ENCODE measurements at places on chromosomes 2 and 18.

DNA sequence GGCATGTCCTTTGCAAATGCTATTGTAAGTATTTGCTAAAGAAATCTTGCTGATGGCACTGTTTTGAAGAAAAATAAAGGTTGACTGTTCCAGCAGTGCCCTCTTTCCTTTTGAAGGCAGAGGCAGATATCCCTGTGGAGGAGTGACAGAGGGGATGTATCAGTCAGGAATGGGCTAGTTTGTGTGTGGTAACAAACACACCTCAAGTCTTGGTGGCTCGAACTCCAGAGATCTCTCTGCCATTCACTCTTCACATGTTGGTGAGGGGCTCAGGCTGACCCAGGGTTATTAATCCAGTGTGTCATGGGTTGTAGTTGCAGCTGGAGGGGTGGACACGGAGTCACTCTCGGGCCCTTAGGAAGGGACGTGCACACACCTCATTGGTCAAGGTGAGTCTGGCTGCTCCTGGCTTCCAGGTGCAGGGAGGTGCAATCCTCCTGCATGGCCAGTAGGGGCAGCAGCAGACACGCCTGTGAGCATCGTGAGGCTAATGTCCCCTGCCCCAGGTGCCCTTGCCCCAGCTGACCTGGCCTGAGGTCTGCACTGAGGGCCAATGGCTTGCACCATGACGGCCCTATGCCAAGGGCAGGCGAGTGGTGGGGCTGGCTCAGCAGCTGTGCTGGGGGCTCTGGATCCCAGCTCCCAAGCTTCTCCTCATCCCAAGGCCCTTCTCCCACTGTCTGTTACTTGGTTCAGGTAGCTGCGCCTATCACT is 146.5 kb downstream of the ASB1 start:
- no peak for DNase-seq

GRCh38 chr2:124395961-124396360 is 370.9 kb downstream of the CNTNAP5 start:
- DNase-seq: no peak

GRCh38 chr2:238387332-238387731 is 39.4 kb upstream of the ASB1 start:
- DNase-seq: no peak

- DNase-seq: peak; percentile 40
Observed at GRCh38 chr2:232611559-232612218, 21.7 kb upstream of the EFHD1 start.

DNA sequence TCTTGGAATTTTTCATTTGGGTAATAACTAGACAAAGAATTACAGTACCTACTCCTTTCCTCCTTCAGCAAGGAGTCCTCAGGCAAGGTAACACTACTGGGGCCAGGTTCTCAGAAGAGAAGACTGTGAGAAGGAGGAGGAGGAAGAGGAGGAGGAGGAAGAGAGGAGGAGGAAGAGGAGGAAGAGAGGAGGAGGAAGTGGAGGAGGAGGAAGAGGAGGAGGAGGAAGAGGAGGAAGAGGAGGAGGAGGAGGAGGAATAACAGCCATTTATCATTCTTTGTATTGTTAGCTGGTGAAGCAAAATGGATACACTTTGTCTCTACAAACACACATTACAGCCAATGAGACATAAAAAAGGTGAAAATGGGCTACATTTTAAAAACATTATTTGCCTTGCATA is 32.9 kb upstream of the SLC25A52 start:
- no peak for DNase-seq

- no peak for DNase-seq
Observed at GRCh38 chr2:85975581-85975980, 86.8 kb upstream of the ST3GAL5 start.

DNA sequence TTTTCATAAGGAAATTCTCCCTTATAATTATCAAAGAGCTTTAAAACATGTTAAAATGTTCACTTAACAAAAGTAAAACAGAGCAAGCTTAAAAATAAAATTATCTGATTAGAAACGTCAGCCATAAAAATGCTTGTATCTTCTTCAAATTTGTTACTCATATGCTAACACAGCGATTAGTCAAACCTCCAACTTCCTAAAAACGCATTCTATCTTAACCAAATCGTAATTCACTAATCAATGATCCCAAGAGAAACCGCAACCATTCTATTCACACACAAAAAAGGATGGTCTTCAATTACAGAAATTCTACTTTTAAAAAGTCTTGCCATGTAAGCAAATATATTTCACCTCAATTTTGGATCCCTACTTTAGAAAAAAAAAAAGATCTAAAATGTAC is 1.9 kb downstream of the STK17B start:
- DNase-seq: no peak

DNA sequence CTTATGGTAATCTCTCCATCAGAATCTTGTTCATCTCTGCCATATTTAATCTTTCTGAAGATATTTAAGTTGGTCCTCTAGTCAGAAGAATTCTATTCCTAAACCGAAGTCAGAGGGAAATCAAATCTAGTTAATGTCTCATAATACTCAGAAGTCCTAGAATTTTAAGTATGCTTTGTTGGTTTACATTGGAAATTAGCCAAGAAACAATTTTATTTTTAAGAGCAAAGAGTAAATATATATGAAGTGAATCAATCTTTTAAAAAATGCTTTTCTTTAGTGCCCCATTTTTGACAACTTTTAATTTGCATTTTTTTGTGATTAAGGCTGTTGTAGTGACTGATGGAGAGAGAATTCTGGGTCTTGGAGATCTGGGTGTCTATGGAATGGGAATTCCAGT is 38.1 kb downstream of the ME2 start:
- no peak for DNase-seq

- no peak for DNase-seq
Observed at GRCh38 chr2:47003641-47004427, 88.2 kb upstream of the MCFD2 start.

DNA sequence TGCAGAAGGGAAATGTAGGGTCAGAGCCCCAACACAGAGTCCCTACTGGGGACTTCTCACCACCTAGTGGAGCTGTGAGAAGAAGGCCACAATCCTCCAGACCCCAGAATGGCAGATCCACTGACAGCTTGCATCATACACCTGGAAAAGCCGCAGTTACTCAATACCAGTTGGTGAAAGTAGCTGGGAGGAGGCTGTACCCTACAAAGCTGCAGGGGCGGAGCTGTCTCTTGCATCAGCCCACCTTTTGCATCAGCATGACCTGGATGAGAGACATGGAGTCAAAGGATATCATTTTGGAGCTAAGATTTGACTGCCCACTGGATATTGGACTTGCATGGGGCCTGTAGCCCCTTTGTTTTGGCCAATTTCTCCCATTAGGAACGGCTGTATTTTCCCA is 237.3 kb downstream of the CALCRL start:
- no peak for DNase-seq

GRCh38 chr2:100068395-100068794 is 74.0 kb downstream of the AFF3 start:
- DNase-seq: no peak
